ENCODE measurements at places on chromosomes 3 and 15. TPM values are rescaled to one million over a fixed set of nuclear protein-coding genes. Genes with fewer than 3 reads are reported as not detected.

- DNase-seq: no peak
Measured at GRCh38 chr15:95857758-95858157, 472.7 kb upstream of the NR2F2 start.

- DNase-seq: no peak
Measured at GRCh38 chr3:38038447-38038911, 529 bp upstream of the DLEC1 start.

The WDR93 gene
- total RNA-seq: not detected

The PRICKLE2 gene
- total RNA-seq: 2.5 TPM

Data from dermis blood vessel endothelial cell (primary cell).